Stimulated activated CD4-positive, alpha-beta T cell treated with anti-CD3 and anti-CD28 coated beads, Interleukin-4, amount 100 ng/mL, for 48 hours (primary cell): ENCODE measurements at places on chromosomes 1 and 21.

- no peak for DNase-seq
These were observed 1.6 kb upstream of the SH3BGRL3 start for GRCh38 chr1:26278303-26278702.

DNA sequence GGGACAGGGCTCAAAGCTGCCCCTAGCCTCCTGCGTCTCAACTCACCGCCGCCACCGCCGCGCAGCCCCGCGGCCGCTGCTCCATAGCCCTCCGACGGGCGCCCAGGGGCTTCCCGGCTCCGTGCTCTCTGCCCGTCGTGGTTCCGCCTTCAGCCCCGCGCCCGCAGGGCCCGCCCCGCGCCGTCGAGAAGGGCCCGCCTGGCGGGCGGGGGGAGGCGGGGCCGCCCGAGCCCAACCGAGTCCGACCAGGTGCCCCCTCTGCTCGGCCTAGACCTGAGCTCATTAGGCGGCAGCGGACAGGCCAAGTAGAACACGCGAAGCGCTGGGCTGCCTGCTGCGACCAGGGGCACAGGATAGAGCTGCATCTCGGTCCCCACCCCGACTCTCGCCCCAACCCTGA, at the start of gene TNFRSF25:
Gene TNFRSF25 (minus strand): TSS at position 151 of the 400 bp plus-strand sequence. CDS start 66 bp downstream, at position 85.
- no peak for DNase-seq

GRCh38 chr1:47187926-47188250, 1.9 kb downstream of the PDZK1IP1 start:
- DNase-seq, result no peak

- no peak for DNase-seq
These were observed 103.8 kb upstream of the PDE4B start for GRCh38 chr1:65688848-65689247.

- no peak for DNase-seq
These were observed 17.4 kb upstream of the NBPF1 start for GRCh38 chr1:16630661-16631247.

DNA sequence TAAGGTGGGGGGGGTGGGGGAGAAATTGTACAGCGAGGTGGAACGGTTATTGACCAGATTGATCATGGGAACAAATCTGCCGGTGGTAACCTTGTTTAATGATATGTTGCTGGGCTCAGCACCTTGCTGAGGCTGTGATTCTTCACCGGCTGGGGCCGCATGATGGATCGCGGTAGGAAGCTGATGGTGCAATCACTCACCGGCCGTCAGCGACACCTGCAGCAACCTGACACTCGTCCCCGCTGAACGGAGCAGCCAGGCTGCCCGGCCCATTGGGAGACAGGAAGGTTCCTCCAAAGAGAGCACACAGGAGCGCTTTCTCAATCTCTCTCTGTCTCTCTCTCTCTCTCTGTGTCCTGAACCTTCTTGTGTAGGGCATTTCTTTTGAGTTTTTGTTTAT, 128.5 kb upstream of the RRP15 start:
- DNase-seq, result no peak

DNA sequence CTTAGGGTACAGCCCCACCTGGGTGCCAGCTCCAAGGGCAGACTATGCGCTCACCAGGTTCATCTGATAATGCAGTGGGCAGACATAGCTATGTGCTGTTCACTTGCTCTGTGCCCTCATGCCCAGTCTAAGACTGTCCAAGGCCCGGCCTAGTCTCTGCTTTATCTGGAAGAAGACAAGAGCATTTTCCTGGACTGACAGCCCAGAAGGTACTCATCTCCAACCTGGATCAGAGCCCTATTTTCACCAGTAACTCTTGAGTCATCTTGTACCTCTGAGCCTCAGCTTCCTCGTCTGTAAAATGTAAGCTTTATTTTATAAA, 28.5 kb upstream of the LRRC8C start:
- no peak for DNase-seq

DNA sequence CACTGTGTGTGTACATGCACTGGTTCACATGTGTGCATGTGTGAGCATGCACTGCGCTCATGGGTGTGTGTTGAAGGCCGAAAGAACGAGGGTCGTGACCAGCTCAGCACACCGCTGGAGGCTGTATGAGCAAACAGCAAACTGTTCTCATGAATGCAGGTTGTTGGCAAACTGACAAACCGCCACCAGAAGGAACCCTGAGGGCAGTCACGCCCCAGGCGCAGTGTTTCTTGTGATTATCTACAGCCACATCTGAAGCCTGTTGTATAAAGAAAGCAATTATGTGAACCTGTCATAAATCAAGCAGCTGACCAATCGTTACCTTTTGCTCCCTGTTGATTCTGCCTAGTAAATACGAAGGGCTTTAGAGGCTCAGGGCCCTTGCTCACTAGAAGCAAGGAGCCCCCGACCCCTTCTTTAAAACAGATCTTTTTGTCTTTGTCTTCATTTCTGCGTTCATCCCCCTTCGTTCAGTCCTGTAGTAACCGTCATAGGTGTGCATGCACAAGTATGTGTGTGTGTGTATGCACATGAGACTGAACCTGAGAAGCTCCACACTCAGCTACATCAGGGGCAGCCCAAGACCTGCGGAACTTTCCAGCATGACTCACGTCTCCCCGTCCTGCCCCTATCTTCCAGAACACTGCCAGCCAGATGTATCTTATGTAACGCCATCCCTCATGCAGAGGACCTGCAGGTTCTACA, 16.8 kb upstream of the RIPK4 start:
- no peak for DNase-seq

- no peak for DNase-seq
These were observed 67.5 kb downstream of the CD2 start for GRCh38 chr1:116821763-116822162.

DNA sequence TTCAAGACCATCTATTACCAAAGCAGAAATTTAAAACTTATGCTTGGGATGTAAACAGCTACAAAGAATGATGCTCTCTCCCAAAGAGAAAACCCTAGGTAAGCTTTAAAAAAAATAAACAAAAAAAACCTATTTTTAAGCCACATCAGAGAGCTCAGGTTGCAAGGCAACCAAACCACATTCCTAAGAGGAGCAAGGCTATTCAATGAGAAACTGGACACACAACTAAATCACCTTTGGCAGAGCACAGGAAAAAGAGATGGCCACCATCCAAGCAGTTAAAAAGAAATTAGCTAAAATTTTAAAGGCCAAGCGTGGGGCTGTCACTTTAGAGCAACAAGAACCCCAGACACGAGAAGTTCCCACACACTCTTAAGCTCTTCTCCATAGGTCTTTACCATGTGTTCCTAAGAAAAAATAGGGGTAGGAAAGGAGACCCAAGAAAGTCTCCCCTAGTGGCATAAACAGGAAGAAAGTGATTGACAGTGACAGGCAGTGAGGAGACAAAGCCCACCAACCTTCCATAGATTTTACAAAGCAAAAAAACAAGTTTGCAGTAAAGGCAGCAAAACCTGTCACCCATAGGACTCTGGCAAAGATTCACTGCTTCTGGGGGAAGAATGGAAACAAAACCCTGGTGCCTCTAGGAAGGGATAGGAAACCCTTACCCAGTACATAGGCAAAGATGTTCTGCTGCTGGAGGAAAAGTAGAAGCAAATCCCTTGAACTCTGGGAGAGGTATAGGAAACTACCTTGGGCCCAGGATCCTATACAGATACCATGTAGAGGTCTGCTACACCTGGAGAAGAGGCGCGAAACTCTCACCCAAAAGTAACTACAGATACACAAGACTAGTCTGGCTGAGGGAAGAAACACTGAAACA, 68.5 kb downstream of the FOXJ3 start:
- DNase-seq, result no peak

- DNase-seq, result no peak
These were observed 288.5 kb upstream of the SNX7 start for GRCh38 chr1:98373056-98373455.

GRCh38 chr1:44636688-44637598, 37.3 kb downstream of the TMEM53 start:
- DNase-seq, result no peak

- DNase-seq, result no peak
These were observed 56.9 kb downstream of the KLHDC7A start for GRCh38 chr1:18537386-18538306.

GRCh38 chr1:29408831-29409605, 172.7 kb downstream of the PTPRU start:
- no peak for DNase-seq

DNA sequence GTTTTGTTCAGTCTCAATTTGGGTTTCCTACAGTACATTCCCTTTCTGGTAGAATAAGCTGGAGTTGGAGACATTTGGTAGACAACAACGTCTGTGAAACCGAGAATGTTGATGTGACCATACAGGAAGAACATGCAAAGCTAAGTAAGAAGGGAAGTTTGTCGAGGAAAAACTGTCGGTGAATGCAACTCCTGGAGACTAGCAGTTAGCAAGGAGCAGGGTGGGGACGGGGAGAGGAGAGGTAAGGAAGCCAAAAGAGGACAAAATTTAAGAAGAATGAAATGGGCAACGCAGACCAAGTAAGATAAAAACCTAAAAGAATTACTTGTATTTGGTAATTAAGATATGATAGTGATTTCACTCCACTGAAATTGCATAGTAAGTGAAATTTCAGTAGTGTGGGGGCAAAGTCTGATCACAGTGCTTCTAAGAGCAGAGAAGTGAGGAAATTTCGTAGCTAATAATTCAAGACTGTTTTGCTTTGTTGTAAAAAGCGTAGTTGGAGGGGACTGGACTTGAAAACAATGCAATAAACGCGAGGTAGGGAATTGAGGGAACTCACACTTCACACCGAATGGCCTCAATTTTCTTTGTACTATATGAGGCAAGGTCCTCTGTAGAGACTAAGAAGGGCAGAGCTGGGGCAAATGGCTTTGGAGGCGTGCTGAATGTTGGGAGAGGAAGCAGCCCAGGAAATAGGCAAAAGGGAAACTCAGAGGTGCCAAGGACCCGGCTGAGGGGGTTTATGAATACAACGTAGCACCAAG, 787 bp upstream of the GIPC2 start:
- DNase-seq, result no peak

DNA sequence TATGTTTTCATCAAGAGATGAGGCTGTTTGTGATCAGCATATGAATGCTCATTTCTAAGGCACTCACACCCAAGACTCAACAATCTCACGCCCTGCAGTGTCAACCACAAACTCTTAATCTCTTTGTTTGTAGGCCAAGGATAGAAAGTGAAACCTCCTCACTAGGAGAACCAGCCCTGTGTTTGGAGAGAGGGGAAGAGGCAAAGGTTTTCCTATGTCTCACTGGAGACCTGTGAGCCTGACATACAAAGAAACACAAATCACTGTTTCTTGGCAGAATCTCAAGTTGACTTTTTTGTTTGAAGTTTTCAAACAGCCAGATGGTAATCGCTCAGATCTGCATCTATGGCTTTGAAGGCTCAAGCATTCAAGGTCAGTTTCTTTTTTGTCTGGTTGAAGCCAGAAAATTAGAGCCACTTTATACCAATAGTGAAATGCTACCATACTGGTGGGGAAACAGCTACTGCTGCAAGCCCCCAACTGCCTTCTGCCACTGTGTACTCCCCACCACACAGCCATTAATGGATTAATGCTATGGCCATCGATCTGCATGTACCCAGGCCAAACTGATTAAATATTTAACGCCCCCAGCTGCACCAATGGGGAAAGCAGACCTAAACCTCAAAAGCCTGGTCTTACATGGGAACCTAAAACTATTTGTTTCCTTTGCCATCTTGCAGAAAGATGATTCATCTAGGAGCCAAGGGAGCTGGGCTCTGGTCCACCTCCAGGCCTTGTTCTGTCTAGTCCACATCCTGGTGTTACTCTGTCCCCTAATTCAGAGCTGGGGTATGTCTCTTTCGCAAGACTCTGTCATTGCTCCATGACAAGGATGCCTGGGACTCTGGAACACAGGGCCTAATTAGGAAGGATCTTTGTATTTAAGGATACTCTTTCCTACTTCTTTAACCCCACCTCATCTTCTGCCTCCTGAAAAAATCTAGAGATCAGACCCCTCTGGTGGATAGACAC, 16.3 kb downstream of the PDZK1 start:
- DNase-seq, result no peak

DNA sequence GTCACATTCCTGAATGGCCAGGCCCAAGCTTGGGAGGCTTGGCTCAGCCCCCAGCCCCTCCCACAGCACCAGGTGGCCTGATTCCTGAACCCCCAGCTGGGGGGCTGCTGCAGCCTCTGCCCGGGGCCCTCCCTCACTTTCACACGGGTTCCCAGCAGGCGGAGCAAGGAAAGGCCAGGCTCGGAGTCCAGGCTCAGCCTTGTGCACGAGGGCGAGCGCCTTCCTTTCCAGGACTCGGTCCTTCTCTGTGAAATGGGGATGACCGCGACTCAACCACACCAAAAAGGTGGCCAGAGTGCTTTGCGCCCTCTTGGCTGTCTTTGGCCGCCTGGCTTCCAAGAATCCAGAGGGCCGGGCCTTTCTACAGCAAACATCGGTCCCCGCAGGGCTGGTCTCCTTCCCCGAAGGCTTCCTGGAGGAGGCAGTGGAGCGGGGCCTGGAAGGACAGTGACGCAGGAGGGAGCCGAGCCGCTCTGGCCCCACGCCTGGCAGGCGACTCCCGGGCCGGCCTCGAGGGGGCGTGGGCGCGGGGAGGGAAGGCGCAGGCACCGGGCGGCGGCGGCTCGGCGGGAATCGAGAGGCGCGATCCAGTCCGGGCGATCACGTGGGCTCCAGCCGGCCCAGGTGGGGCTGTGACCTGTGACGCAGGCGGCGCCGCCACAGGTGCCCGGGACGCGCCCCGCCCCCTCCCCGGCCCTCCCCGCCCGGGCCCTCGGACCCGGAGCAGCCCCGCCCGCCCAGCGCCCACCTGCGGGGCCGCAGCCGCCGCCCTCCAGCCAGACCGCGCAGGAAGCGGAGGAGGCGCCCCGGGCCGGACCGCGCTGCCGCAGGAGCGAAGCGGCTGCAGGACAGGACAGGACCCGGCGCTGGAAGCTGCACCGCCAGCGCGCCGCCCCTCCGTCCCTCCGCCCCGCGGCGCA, at the start of gene ARHGEF16:
Gene ARHGEF16 (plus strand): TSS at position 775 of the 920 bp plus-strand sequence. CDS start 8,420 bp downstream, outside the sequence.
- DNase-seq, result no peak

DNA sequence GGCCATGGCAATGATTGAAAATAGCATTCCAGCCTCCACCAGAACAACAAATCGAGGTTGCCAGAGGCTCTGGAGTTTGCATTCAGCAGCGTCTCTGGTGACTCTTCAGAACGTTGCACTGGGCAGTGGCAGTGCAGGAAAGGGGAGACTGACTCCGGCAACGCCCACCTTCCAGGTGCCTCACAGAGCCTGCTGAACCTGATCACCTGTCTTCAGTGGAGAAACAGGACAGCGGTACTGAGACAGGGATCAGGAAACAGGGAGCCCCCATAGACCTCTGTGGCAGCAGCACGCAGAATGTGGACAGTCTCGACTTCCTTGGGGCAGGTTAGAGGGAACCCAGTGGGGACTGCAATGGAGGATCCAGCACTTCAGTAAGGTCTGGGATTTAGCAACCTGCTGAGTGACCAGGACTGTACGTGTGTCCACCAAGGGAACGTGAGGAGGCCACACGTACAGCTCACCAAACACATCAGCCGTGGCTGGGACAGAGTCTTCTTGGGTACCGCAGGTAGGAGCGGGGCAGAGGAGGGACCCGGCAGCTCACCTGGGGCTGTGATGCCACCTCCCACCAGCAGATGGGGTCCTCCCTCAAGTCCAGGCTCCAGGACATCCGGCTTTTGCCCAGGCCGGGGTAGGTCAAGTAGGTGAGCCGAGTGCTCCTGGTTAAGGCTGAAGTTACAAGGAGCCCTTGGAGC, 128.6 kb downstream of the PRDM2 start:
- DNase-seq, result peak; percentile 52
